ENCODE measurements at places on chromosomes 1 and 21.

- no peak for DNase-seq
Observed at GRCh38 chr1:62228883-62229187, 34.2 kb downstream of the L1TD1 start.

DNA sequence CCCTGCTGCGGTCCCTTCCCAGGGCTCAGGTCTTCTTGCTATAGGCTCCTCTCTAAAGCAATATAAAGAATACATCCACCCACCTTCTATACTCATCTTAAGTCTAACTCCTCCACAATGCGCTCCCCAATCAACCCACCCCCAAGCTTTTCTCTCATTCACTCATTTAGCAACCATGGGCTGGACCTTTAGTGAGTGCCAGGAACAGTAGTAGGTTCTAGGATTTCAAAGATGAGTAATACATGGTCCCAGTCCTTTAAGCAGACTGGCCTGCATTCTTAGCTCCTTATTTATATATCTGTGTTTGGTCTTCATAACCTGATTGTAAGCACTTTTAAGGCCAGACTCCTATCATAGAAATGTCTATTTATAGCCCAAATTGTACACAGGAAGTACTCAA lies 5.9 kb downstream of the CAMK1G start:
- DNase-seq, result no peak

- DNase-seq, result no peak
Observed at GRCh38 chr1:209354840-209355165, 228.7 kb upstream of the CAMK1G start.

DNA sequence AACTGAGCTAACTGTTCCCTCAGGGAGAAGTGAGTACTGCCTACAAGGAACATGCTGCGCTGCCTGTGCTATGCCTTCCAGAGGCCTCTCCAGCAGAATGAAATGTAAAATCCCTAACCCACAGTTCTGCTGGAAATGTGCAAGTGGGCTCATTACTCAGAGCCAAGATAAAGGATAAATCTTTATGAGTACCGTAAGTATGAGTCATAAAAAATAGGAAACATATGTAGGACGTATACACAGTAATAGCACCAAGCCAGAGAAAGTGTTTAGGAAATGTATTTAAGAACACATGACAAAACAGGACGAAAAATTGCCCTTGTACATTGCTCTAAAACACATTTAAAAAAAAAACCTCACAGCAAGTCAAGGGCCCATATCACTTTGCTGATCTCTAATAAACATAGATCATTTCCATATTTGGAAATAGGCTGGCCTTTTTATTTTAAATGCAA lies 104.6 kb downstream of the TGFBR3 start:
- no peak for DNase-seq

DNA sequence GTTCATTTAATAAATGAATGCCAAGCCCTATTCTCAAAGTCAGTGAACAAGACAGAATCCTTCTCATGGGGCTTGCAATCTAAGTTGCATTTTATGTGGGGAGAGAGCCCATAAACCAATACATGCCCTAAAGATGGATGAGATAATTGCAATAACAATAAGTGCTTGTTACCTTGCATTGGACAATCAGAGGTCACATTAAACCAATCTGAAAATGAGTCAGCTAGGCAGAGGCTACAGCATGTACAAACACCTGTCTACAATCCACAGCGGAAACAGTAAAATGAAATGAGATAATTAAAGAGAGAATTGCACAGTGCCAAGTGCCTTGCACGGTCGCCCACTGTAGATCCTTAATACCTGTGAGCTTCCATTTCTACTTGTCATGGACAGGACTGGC lies 7.4 kb upstream of the IGFN1 start:
- DNase-seq, result no peak

DNA sequence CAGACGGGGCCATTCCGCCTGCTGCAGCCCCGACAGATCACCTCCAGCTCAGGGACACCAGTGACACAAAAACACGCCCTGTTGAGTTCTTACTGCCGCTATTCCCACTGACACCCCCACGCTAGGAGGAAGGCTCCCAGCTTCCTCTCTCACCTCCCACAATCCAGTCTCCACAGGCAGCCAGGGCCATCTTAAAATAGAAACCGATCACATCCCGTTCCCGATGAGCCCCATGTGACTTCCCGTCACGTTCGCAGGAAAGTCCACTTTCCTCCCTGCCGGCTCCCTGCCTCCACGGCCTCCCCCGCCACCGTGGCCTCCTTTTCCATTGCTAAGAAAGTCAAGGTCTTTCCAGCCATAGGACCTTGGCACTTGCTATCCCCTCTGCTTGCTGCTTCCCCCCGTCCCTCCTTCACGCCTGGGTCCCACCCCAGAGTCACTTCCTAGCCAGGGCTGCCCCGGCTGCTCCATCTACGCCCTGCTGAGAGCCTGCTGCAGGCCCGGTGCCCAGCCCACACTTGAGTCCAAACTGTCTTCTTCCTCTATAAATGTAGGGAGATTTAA lies 24.0 kb upstream of the DDOST start:
- DNase-seq, result peak; percentile 65

GRCh38 chr1:212677136-212677535 lies 22.5 kb downstream of the BATF3 start:
- DNase-seq, result no peak

DNA sequence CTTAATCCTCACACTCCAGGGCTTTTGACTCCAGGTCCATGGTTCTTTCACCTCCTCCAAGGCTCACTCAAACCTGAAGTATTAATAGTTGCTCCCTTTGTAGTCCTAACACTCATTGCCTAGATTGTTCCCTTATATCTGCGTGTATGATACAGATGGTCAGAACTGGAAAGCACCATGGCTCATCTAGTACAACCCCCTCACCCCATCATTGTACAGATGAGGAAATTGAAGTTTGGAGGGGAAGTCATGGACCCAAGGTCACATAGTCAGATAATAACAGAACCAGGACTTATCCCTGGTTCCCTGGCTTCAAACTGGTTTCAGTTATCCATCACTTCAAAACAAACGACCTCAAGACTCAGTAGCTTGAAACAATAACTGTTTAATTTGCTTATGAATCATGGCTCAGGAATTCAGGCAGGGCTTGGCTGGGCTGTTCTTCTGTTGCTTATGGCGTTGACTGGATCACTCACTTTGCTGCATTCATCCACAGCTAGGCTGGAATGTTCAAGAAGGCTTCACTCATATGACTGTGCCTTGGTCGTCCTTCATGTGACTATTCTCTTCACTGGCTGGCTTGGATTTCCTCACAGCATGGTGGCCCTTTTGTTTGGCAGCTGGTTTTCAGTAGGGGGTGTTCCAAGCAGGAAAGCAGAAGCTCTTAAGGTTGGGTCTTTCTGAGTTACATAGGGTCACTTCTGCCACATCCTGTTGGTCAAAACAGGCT lies 5.0 kb downstream of the NOS1AP start:
- no peak for DNase-seq

DNA sequence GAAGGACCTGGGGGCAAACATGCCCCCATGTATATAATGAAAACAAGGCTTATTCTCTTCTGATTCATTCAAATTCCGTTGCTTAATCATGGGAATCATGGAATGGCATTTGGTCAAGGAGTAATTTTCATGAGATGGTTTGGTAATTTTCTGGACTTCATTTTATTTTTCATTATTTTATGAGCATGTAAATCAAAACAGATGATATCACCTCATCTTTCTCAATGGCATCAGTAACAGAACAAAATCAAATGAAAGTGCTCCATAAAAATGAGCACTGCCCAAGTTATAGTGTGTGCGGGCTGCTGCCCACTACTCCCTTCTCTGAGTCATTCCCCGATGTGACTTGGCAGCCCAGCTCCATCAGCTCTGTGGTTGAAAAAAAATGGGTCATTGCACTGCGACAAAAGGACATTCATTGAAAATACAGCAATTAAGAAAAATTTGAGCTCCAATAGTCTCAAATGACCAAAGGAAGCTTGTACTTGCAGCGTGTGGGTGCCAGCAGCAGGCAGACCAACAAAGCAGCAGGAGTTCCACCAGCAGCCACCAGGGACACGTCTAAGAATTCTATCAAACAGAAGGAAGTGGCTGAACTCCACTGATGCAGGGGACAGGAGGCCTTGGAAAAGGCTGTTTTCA lies 84.3 kb upstream of the VAV3 start:
- peak; percentile 69 for DNase-seq

DNA sequence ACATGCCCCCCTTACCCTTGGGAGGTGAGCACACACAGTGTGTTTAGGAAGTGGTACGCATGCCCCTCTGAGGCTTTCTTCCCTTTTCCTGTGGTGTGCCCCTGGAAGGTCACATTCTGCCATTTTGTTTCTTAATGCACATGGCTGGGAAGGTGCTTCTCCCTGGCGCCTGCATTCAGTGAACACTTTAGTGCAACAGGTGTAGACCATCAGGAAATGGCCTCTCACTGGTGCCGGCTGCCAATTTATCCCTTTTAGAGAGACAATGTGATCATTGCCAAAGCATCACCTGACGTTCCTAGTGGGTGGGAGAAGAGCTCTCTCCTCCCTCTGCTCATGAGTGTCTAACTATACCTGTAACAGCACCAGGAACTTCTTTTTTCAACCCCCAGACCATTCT lies 51.8 kb upstream of the PDE9A start:
- DNase-seq, result no peak

GRCh38 chr1:203544485-203544884 lies 50.5 kb downstream of the OPTC start:
- DNase-seq, result no peak

DNA sequence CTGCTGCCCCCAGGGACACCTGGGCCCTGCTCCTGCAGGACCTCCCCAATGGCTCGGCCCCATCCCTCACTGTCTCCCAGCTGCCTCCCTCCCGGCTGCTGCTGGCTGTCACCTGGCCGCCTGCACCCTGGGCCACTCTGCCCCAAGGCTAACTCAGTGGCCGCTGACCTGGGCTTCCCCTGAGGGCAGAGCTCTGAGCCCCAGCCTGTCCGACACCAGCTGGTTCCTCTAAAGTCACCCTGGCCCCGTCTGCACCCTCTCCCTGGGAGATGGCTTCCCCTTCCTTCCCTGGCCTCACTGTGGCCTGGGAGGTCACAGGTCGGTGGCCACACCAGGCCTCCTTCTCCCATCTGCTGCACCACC lies 15.0 kb downstream of the ITGB2 start:
- no peak for DNase-seq

DNA sequence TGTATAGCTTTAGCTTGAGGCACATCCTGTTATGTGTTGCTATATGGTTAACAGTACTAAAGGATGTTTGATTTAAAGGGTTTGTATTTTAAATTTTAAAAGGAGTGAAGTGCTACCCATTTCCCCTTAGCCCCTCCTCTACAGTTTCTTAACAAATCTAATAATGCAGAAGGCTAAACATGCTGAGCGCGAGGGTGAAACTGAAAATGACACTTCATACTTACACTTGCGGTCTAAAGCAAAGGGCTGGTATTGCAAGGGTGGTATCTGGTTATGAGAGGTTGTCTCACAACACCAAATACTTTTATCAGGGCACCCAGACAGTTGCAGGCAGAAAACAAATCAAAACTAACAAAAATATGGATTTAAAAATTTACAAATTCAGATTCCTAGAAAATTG lies 172.3 kb downstream of the SIPA1L2 start:
- DNase-seq, result no peak

DNA sequence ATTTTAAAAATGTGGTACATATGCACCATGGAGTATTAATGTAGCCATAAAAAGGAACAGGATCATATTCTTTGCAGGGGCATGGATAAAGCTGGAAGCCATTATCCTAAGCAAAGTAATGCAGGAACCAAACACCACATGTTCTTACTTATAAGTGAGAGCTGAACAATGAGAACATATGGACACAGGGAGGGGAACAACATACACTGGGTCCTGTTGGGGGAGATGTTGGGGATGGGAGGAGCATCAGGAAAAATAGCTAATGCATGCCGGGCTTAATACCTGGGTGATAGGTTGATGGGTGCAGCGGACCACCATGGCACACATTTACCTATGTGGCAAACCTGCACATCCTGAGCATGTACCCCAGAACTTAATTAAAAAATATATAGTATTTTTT lies 352.5 kb upstream of the KAZN start:
- no peak for DNase-seq

GRCh38 chr21:41641510-41641815 lies 125.4 kb downstream of the RIPK4 start:
- DNase-seq, result no peak

GRCh38 chr1:165444897-165445370 lies at the start of gene RXRG:
TSS of gene RXRG (minus strand) at chr1:165445126. CDS start at chr1:165444893, 233 bp downstream.
- peak; percentile 74 for DNase-seq

DNA sequence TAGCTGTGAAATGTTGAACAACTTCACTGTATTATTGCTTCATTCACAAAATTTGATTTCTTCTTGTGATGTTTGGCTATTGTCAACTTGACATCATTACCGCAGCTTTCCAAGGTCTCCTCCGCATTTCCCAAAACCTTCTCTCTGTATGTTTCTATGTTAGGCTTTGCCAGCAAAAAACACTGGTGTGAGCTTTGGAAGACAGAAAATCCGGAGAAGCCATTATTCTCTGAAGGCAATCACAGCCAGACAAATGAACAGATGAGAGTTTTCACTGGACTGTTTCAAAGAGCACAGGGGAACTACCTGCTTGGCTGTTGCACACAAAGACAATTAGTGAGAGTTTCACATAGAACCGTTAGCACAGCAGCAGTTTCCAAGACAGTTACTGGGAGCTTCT lies 609.6 kb downstream of the BRINP3 start:
- no peak for DNase-seq

DNA sequence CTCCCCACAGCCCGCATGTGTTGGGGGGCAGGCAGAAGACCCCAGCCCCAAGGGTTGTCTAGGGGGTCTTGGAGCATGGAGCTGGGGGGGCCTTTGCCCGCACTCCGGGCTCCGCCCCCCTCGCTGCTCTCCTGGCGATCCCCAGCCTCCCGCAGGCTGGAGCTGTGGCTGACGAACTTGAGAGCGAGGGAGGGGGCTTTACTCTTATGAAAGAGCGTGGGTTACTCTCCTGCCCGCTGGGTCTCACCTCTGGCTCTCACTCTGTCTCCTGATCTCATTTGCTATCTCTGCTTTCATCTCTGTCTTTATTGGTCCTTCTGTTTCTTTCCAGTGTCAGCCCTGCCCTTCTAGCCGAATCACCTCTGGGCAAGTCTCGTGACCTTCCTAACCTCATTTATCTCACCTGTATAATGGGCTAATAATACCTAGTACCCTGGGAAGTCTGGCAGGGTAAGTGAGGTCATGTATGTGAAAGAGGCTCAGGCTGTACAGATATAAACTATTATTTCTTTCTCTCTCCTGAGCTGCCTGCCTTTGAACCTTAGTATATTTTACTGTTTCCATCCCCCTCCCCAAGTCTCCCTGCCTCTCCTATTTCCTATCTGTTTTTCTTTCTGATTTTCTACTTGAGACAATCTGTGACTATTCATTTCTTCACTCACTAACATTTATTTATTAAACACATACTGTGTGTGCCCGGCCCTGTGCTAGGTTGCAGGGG lies 731 bp downstream of the EFNA4 start:
- DNase-seq, result peak; percentile 68

GRCh38 chr1:58282623-58283387 lies 263.7 kb downstream of the OMA1 start:
- no peak for DNase-seq

DNA sequence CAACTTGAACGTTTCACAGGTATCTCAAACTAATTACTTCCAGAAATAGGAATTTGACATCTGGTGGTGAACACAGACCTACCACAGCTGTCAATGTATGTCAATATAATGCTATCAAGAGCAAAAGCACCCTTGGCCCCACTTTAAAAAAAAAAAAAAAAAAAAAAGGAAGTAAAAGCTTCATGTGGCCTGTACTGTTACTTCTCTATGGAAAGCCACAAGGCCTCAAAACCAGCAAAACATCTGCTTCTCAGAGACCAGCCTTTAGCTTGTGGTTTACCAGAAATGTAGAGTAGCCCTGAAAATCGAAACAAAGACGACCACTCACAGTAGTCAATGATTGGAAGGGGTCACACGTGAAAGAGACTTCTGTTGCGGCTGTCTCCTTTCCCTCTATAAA lies 109.6 kb downstream of the SLC45A1 start:
- no peak for DNase-seq

All from Right ventricle myocardium inferior (tissue), 1 donor.